ENCODE measurements at places on chromosomes 7 and 10. TPM values are rescaled to one million over a fixed set of nuclear protein-coding genes. Genes with fewer than 3 reads are reported as not detected.

The C10orf53 gene
- not detected for total RNA-seq

GRCh38 chr7:20021831-20022230 is 195.4 kb downstream of the MACC1 start:
- DNase-seq, result no peak
- H3K36me3 ChIP-seq, result no peaks in the 10 kb centered on the region
- no peaks in the 10 kb centered on the region for H3K27me3 ChIP-seq
- no peaks in the 10 kb centered on the region for H3K4me1 ChIP-seq
- H3K27ac ChIP-seq, result no peak overlapping the region
- no peak overlapping the region for H3K4me3 ChIP-seq

- no peak overlapping the region for H3K27ac ChIP-seq
- peaks cover 4% of the 10 kb centered on the region for H3K36me3 ChIP-seq
- peak overlapping the region; percentile 72 for H3K4me3 ChIP-seq
- peak; percentile 4 for DNase-seq
These were observed 653 bp upstream of the ADRB1 start for GRCh38 chr10:114042895-114043531.

The CYP3A7 gene
- not detected for total RNA-seq

The SAMD9 gene
- total RNA-seq, result 46.8 TPM

The NAT16 gene
- total RNA-seq, result not detected

The ACTR3C gene
- 12.8 TPM for total RNA-seq

The TBC1D12 gene
- total RNA-seq, result not detected

GRCh38 chr7:40009301-40009700 is 59.2 kb downstream of the CDK13 start:
- no peaks in the 10 kb centered on the region for H3K27me3 ChIP-seq
- DNase-seq, result no peak
- H3K36me3 ChIP-seq, result peaks cover 10% of the 10 kb centered on the region

GRCh38 chr10:124748166-124748565 is 4.0 kb upstream of the FAM53B start:
- H3K4me1 ChIP-seq, result peaks cover 10% of the 10 kb centered on the region
- no peak overlapping the region for H3K27ac ChIP-seq
- no peaks in the 10 kb centered on the region for H3K27me3 ChIP-seq
- no peak overlapping the region for H3K4me3 ChIP-seq
- no peak for DNase-seq
- H3K36me3 ChIP-seq, result no peaks in the 10 kb centered on the region

DNA sequence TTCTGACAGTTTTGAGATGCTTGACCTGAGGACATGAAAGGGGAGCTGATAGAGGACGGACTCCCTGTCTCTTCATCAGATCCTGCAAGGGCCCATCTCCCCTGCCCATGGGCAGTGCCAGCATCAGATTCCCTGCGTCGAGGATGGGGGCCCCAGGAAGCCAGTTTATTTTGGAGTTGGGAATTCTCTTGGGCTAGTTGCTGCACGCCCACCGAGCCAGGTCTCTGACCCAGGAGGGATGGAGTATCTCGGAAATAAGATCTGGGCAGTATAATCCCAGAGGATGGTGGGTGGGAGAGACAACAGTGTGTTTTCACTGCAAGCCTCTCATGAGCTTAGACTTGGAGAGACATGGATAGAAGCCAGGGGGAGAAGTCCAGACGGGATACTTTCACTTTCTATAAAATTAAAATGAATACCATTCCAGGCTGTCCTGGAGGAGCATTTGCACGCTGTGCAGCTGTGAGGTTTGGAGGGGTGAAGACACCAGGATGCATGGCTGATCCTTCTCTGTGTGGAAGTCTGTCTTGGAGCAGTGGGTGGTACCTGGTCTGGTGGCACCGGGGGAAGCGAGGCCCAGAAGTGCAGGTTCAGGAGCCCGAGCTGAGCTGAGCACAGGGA is 25.8 kb downstream of the DOCK1 start:
- H3K4me1 ChIP-seq, result no peaks in the 10 kb centered on the region
- H3K4me3 ChIP-seq, result no peak overlapping the region
- no peak for DNase-seq
- H3K27ac ChIP-seq, result no peak overlapping the region
- no peaks in the 10 kb centered on the region for H3K27me3 ChIP-seq
- H3K36me3 ChIP-seq, result no peaks in the 10 kb centered on the region

DNA sequence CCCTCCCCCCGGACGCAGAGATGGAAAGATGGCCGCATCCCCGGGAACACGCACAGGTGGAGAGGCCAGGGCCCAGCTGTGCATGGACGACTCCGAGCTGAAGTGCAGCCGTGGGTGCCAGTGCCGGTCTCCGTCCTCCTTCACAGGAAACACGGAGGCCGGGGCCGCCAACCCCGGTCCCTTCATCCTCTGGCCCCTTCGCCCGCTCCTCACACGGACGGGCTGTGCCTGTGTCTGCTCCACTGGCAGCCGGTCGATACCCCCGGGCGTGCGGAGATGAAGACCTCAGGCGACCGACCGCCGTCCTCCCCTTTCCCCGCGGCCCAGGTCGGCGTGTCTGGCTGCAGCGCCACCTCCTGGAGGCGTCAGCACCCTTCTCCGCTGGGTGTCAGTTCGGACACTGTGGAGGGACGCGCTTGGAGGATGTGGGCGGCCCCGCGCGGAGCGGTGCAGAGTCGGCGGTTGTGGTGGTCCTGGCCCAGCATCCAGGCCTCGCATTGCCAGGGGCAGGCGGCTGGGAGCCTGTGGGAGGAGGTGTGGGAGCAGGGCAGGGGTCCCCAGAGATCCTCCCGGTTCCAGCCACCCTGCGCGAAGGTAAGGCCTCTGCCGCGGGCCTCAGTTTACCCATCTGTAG is 9.9 kb downstream of the ZNF511 start:
- DNase-seq, result peak; percentile 68
- no peak overlapping the region for H3K27ac ChIP-seq
- H3K36me3 ChIP-seq, result no peaks in the 10 kb centered on the region
- peaks cover 5% of the 10 kb centered on the region for H3K27me3 ChIP-seq
- H3K4me3 ChIP-seq, result peak overlapping the region; percentile 64
- peaks cover 19% of the 10 kb centered on the region for H3K4me1 ChIP-seq

DNA sequence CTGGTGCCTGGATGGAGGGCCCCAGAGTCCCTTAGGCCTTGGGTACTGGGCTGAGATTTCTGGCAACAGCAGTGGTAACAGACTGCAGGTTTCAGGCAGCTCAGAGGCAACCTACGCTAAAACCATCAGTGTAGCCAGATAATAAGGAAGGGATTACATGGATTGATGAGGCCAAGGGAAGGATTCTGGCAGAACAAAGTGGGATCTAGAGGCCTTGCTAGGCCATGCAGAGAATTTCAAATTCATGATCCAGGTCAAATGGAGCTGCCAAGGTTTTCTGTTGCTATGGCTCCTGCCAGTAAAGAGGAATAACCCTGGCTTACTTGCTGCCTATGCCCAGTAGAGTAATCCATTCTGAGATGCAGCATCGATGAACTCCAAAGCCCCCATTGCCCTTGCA is 445.7 kb downstream of the ADRA2A start:
- H3K36me3 ChIP-seq, result no peaks in the 10 kb centered on the region
- no peak for DNase-seq
- H3K27ac ChIP-seq, result no peak overlapping the region

DNA sequence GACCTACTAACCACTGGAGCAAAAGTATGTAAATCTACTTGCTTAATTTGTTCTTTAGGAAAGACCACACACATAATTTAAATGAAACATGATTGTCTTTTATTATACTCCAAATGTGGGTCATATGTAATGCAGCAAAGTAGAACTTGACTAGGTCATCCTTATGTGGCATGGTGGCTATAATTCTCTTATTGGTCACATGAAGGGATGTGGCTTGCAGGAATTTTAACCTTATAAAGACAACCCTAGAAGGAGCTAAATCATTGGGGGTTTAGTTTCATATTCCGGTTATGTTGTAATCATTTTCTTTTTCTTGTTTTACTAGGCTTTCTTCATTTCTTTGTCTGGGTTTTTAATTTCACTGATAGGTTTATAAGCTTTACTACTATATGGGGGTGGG is 93.9 kb downstream of the SEPTIN7 start:
- peaks cover 50% of the 10 kb centered on the region for H3K36me3 ChIP-seq
- H3K4me1 ChIP-seq, result peaks cover 10% of the 10 kb centered on the region
- no peak for DNase-seq
- peak overlapping the region; percentile 21 for H3K27ac ChIP-seq

DNA sequence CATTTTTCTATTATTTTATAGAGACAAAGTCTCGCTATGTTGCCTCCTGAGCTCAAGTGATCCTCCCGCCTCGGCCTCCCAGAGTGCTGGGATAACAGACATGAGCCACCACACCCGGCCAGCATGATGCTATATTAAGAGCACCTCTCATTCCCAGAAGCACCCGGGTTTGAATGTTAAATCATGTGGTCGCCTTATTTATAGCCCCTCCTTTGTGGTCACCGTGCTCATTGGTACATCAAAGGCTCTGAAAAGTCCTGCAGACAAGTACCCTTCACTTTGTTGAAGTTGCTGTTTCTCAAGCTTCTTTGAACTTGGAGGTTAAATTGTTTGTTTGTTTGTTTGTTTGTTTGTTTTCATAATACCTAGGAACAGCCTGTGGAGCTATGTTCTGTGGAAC is 40.0 kb downstream of the CLIP2 start:
- no peak for DNase-seq
- no peaks in the 10 kb centered on the region for H3K4me1 ChIP-seq
- no peak overlapping the region for H3K27ac ChIP-seq
- H3K27me3 ChIP-seq, result no peaks in the 10 kb centered on the region
- H3K4me3 ChIP-seq, result no peak overlapping the region

- no peak overlapping the region for H3K4me3 ChIP-seq
- DNase-seq, result no peak
- no peak overlapping the region for H3K27ac ChIP-seq
- H3K27me3 ChIP-seq, result no peaks in the 10 kb centered on the region
These were observed 25.8 kb upstream of the SH2B2 start for GRCh38 chr7:102260856-102261255.

DNA sequence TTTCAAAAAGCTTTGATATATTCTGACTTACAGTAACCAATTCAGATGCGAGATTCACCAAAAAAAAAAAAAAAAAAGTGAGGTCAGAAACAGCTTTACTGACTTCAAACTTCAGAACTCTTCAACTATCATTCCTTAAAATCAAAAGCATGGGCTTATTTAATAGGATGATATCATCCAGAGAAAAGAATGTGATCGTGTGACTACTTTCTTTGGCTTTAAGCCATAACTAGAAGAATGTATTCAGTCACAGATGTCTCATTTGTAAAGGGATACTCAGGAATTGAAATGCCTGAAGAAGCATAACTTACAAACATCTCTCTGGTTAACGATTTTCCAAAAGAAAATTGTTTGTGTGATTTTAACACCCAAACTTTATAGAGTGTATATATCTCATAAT is 11.5 kb downstream of the TPK1 start:
- H3K4me1 ChIP-seq, result peaks cover 65% of the 10 kb centered on the region
- no peaks in the 10 kb centered on the region for H3K36me3 ChIP-seq
- H3K27ac ChIP-seq, result no peak overlapping the region
- no peak overlapping the region for H3K4me3 ChIP-seq

The LRIT1 gene
- not detected for total RNA-seq

The NPY4R gene
- total RNA-seq, result not detected

- H3K27ac ChIP-seq, result no peak overlapping the region
- H3K4me3 ChIP-seq, result no peak overlapping the region
- H3K36me3 ChIP-seq, result no peaks in the 10 kb centered on the region
- peaks cover 65% of the 10 kb centered on the region for H3K27me3 ChIP-seq
- no peak for DNase-seq
These were observed 1.7 kb downstream of the ADAMTS14 start for GRCh38 chr10:70673929-70674559.

- no peak overlapping the region for H3K4me3 ChIP-seq
- no peaks in the 10 kb centered on the region for H3K36me3 ChIP-seq
- no peak for DNase-seq
- H3K27ac ChIP-seq, result peak overlapping the region; percentile 66
- H3K4me1 ChIP-seq, result peaks cover 39% of the 10 kb centered on the region
These were observed 53.1 kb downstream of the CUX1 start for GRCh38 chr7:101870361-101871062.

The GPR85 gene
- total RNA-seq, result not detected

DNA sequence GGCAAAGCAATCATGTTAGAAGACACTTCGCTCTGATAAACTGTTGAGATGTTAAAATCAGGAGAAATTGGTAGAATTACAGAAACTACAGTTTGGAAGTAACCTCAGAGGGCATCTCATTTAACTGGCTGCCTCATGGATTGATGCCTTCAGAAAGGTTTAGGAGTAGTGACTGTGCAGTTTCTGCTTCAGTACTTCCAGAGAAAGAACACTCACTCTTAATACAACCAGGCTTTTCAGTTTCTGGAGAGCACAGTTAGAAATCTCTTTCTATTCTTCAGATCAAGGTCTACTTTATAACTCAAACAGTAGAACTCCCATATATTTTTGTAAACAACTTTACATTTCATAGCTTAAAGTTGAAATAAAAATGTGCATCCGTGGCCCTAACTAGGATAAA is 1358.9 kb upstream of the LRRTM3 start:
- H3K27me3 ChIP-seq, result no peaks in the 10 kb centered on the region
- no peak overlapping the region for H3K27ac ChIP-seq
- no peaks in the 10 kb centered on the region for H3K36me3 ChIP-seq
- no peaks in the 10 kb centered on the region for H3K4me1 ChIP-seq

The ZNF25 gene
- total RNA-seq, result 11.0 TPM

- DNase-seq, result no peak
- peaks cover 4% of the 10 kb centered on the region for H3K4me1 ChIP-seq
- H3K36me3 ChIP-seq, result peaks cover 29% of the 10 kb centered on the region
- no peak overlapping the region for H3K4me3 ChIP-seq
- H3K27me3 ChIP-seq, result no peaks in the 10 kb centered on the region
These were observed 237.9 kb downstream of the MGMT start for GRCh38 chr10:129704786-129705525.

GRCh38 chr7:36404639-36405408 is 15.2 kb downstream of the ANLN start:
- no peaks in the 10 kb centered on the region for H3K36me3 ChIP-seq
- no peak overlapping the region for H3K4me3 ChIP-seq
- no peak overlapping the region for H3K27ac ChIP-seq
- peaks cover 2% of the 10 kb centered on the region for H3K4me1 ChIP-seq

DNA sequence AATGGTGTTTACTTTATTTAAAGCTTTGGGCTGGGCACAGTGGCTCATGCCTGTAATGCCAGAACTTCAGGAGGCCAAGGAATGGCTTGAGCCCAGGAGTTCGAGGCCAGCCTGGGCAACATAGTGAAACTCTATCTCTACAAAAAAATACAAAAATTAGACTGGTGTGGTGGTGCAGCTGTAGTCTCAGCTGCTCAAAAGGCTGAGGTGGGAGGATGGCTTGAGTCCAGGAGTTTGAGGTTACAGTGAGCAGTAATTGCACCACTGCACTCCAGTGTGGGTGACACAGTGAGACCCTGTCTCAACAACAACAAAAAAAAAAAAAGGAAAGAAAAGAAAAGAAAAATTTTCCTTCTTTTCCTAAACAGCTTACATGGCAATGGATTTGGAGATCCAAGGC is 22.0 kb downstream of the SLC16A9 start:
- H3K4me1 ChIP-seq, result no peaks in the 10 kb centered on the region
- H3K27ac ChIP-seq, result no peak overlapping the region
- H3K36me3 ChIP-seq, result no peaks in the 10 kb centered on the region
- H3K27me3 ChIP-seq, result peaks cover 7% of the 10 kb centered on the region
- no peak for DNase-seq

- no peaks in the 10 kb centered on the region for H3K36me3 ChIP-seq
- H3K4me1 ChIP-seq, result no peaks in the 10 kb centered on the region
- no peaks in the 10 kb centered on the region for H3K27me3 ChIP-seq
- H3K27ac ChIP-seq, result no peak overlapping the region
These were observed 97.5 kb upstream of the NPS start for GRCh38 chr10:127451628-127452027.

Data from naive thymus-derived CD8-positive, alpha-beta T cell (primary cell).